Fibroblast of the conjunctiva (primary cell): ENCODE measurements at places on chromosomes 6 and 20.
A peak's percentile ranks its signal among the peaks of the same experiment; 100 is the strongest.

- no peak for DNase-seq
Observed at GRCh38 chr20:4418141-4418540, 303.6 kb upstream of the PRND start.

GRCh38 chr6:151495380-151495779 lies 1.6 kb downstream of the CCDC170 start:
- DNase-seq: no peak

DNA sequence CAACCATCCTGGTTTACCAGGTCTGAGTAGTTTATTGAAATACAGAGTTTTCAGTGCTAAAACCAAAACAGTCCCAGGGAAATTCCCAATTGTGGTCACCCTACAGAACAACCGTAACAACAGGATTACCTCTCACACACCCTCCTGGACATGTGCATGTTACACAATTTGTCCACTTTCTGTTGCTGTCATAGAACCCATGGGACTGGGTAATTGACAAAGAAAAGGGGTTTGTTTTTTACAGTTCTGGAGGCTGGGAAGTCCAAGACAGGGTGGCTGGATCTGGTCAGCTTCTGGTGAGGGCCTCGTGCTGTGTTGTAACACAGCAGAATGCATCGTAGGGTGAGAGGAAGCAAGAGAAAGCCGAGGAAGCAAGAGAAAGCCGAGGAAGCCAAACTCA lies 9.1 kb upstream of the ADA start:
- no peak for DNase-seq

GRCh38 chr20:57835588-57836455 lies 126.0 kb upstream of the PMEPA1 start:
- no peak for DNase-seq

DNA sequence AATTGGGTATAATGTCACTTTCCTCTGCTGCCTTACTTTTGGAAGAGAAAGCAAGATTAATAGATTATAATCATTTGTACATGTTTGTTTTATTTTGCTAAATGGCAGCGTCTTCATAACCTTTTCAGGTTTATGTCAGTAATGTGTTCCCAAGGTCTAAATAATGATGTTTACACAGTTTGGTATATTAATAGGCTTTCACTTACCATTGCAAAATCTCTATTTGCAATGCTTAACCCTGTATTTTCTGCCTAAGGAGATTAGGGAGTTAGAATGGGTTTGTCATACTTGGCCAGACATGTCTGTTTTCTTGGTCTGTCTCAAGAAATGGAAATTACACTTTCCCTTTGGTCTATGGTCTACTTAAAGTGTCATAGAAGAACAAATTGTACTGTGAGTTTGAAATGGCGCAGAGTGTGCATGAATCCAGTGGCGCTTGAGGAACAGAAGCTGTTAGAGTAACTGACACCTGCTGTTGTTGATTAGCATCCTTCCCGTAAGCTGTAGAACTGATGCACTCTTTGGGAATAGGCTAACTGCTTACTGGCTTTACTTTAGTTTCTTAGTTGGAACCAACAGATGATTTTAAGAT lies 261.1 kb downstream of the SAMD5 start:
- DNase-seq: no peak

- DNase-seq: no peak
Observed at GRCh38 chr20:3874194-3874844, 14.9 kb upstream of the PANK2 start.

GRCh38 chr6:133769463-133769862 lies 119.5 kb upstream of the TCF21 start:
- no peak for DNase-seq

DNA sequence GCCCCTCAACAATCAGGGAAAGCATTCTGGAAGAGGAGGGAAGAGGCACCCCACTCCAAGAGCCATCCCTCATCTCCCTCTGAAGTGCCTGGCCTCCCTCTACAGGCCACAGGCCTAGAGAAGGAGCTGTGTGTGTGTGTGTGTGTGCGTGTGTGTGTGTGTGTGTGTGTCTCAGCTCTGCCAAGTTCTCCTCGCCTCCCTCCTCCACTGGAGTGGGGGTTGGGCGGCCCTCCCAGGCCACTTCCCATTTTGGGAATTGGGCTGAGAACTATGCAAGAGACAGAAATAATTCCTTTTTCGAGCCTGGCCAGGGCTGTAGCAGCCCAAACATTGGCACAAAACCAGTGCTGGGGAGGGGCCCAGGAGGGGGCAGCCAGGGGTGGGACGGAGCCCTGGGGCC lies 35.7 kb downstream of the KCNB1 start:
- DNase-seq: peak; percentile 32

GRCh38 chr6:121000381-121000780 lies 333.9 kb downstream of the TBC1D32 start:
- no peak for DNase-seq

GRCh38 chr20:60785785-60786184 lies 466.3 kb upstream of the CDH4 start:
- no peak for DNase-seq

GRCh38 chr6:125302840-125303511 lies 1.2 kb upstream of the HDDC2 start:
- DNase-seq: no peak

DNA sequence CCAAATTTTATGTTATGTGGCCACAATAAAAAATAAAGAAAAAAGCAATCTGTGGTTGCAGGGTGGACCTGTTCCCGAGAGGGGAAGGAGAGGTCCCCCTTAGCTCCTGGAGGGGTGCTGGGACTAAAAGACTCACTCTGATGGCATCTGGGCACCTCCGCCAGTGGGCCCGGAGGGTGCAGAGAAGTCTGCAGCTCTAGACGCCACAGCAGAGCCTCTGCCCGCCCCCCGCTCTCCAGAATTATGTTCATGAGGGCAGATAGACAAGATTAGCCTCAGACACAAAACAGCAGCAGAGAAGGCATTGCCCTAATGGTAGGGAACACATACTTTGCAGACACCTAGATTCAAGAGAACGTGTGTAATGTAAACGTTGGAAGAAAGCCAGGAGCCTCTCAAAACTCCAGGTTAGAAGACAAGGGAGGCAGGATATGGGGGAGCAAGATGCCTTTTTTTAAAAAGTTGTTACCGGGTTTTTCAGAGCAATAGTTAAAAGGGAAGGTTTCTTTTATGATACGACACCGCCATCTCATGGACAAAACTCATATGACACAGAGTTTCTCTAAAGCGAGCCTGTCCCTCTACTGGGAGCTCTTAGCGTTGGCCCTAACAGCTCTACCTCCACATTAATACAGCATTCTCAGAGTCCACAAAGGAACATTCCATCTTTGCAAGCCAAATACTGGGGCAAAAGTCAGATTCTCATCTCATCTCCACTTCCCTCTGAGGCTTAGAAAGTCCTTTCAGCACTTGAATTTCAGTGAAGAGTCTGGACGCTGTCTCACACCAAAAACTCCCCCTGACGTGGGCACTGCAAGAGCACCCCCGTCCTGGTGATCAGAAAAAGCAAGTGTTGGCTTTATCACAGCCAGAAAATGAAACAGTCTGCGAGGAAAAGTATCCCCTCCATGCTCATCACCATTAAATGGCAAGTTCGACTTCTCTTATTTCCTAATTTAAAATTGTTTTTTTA lies 47.2 kb downstream of the FOXF2 start:
- DNase-seq: peak; percentile 42

- DNase-seq: no peak
Observed at GRCh38 chr6:67606906-67607828, 1027.9 kb upstream of the ADGRB3 start.

DNA sequence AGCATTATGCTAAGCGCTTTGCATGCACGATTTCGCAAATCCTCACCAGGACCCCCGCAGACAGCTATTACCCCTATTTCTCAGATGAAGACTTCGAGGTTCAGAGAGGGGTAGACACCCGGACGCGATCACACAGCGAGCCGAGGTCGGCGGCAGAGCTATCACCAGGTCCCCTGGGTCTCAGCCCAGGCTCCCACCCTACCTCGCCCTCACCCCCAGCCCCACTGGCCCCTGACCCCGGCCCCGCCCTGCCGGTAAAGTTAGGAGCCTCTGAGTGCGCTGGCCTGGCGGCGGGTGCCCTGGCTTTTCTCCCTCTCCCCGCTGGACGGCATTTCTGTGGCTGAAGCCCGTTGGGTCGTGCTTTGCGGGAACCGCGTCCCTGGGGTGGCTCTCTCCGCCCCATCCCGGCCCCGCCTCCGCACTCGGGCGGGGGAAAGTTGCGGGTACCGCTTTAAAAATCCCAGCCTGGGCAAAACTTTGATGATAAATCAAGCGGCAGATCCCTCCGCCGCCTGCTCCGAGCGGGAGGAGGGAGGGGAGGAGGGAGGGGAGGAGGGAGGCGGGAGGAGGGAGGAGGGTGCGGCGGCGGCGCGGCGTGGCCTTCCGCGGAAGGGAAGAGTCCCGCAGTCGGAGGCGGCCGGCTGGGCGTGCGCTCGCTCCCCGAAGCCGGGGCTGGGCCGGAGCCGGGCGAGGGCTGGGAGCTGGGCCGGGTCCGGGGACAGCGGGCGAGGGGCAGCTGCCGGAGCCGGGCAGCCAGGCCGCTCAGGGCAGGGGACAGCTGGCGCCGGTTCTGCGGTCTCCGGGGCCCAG lies at the start of gene VSTM2L:
TSS of gene VSTM2L (plus strand) at position 624 of the 810 bp plus-strand sequence. CDS start 224 bp downstream, outside the sequence.
- peak; percentile 13 for DNase-seq

DNA sequence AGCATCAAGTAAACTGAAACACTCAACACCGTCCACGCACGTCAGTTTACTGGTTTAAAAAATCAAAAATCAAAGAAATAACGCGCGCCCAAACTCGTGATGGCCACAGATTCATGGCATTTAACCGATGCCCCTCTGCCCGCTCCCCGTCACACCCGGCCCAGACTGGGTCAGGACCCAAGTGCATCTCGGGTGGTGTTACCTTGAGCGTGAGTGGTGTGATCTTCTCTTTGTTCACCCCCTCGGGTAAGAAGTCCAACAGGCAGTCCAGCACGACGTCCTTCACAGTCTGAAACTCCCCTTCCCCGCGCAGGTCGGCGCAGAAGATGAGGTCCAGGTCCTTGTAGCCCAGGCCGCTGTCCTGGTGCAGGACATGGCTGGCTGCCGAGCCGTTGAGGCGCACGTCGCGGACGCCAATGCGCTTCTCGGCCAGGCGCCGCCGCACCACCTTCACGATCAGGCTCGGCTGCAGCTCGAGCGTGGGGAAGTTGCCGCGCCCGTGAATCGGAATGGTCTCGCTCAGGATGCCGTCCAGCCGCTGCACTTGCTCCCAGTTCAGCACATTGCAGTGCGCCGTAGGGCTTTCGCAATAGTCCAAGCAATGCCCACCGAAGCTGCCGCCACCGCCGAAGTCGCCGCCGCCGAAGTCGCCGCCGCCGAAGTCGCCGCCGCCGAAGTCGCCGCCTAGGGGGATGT lies 945 bp downstream of the TENT5A start:
- DNase-seq: no peak

- no peak for DNase-seq
Observed at GRCh38 chr6:24667378-24667803, 514 bp downstream of the ACOT13 start.

DNA sequence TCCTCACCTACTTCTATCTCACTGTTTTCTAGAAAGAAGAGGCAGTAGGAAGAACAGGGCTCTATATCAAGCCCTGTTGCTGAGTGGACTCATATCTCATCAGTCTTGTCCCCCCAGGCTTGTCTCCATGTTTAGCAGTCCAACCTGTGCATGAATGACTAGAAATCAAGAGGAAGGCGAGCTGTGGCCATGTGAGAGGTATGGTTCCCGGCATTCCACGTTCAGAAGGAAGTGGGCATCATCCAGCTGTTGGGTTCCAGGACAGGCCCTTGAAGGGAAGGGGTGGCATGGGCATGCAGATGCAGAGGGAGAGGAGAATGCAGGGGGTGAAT lies 176.6 kb downstream of the MRPL14 start:
- no peak for DNase-seq

DNA sequence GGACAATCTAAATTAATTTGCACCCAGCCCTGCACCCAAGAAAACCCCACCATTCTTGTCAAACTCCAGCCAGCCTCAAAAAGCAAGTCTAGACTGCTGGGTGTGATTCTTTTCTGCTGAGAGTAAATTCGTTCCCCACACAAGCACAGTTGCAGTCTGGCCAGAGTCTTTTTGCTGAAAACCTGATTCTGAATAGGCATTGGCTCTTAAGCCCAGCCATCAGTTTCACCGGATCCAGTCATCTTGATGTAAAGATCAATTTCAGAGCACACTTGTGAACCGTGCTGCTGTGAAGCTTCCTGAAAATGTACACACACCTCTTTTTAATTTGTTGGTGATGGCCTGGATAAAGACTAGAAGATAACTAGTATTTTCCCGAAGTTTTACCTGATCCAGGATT lies 159.4 kb upstream of the GGTLC1 start:
- DNase-seq: no peak

- peak; percentile 80 for DNase-seq
Observed at GRCh38 chr20:10848810-10849370, 175.1 kb upstream of the JAG1 start.

DNA sequence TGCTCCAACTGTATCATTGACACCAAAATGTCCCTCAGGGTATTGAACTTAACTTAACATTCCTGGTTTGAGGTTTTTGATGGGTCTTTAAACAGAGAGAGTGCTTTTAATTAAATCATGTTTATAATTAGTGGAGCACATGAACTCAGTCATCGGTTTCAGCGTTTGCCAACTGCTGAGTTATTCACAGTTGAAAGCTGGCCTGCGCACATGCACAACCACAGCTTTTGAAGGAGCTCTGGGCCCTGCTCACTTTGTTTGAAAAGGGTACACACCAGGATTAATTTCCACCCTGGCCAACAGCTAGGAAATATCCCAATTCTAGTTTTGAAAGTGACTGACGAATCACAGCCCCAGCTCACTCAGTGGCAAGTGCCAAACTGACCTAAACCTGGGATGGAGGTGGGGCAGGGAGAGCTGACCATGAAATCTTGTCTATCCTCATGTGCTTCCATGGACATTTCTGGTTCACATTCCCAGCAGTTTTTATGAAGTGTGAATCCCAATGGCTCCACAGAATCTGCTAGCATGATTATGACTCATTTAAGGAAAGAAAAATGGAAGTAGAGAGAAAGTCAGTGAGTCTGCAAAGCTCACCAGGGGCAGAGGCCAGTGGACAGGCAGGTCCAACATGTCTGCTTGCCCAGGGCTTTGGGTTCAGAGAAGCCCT lies 247.8 kb downstream of the FNDC1 start:
- DNase-seq: no peak

- DNase-seq: no peak
Observed at GRCh38 chr6:92906385-92906784, 513.0 kb downstream of the EPHA7 start.

- DNase-seq: no peak
Observed at GRCh38 chr6:101462576-101462975, 69.1 kb downstream of the GRIK2 start.

DNA sequence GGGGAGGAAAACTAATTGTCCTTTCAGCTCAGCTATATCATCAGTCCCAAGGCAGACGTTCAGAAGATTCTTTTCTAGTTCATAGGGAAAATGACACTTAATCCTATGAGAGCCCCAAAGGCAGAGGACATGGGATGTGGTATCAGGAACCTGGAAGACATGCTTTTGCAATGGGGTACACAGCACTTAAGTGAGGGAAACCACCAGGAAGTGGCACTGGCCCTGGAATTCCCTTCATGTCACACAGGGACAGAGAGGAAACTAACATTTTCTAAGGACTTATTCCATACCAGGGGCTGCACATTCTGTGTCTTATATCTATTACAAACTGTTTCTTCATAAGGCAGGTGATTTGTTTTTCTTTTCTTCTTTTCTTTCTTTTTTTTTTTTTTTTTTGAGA lies 28.2 kb downstream of the VPS52 start:
- DNase-seq: no peak

GRCh38 chr6:30500421-30501355 lies 11.4 kb downstream of the HLA-E start:
- DNase-seq: no peak

- DNase-seq: no peak
Observed at GRCh38 chr6:153096792-153097191, 34.3 kb downstream of the RGS17 start.
